Renal cortex interstitium (tissue), 15 donors: ENCODE measurements at places on chromosomes 7 and 10.

DNA sequence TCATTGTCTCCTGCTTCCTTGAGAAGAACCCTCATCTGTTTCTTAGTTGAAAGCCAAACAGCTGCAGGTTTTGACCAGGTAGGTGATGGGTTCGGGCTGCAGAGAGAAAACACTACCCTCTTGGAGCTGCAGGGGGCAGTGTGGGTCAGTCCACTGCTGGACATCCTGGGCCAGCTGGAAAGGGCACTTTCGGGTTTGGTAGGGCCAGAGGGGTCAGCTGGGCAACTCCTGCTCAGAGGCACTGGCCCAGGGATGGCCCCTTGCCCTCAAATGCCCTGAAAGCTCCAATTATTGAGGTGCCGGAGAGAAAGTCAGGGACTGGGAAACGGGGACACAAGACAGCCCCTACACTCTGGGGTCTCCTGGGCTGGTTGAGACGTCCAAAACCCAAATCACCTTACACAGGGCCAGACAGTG lies 90.7 kb downstream of the MKI67 start:
- DNase-seq = no peak

GRCh38 chr10:94107191-94107590 lies 113.5 kb downstream of the PLCE1 start:
- DNase-seq = no peak

- DNase-seq = no peak
These were observed 302.0 kb downstream of the TFEC start for GRCh38 chr7:115728518-115728917.

- no peak for DNase-seq
These were observed 5.4 kb downstream of the PSD start for GRCh38 chr10:102413053-102413705.

GRCh38 chr10:62831346-62831745 lies 15.2 kb upstream of the EGR2 start:
- DNase-seq = no peak

DNA sequence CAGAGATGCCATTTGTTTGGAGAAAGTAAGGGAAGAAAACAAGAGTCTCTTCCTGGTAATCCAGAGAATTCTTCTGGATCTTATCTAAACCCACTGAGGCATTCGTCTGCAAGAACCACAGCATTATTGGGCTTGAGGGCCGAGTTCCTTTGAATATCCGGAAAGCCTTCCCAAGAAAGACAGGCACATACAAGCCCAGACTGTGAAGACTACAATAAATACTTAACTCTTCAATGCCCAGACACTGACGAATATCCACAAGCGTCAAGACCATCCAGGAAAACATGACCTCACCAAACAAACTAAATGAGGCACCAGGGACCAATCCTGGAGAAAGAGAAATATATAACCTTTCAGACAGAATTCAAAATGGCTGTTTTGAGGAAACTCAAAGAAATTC lies 99.0 kb downstream of the RNF32 start:
- DNase-seq = no peak

- no peak for DNase-seq
These were observed 51.7 kb downstream of the ZNF438 start for GRCh38 chr10:30979956-30980355.

GRCh38 chr10:114350751-114351150 lies 53.6 kb downstream of the AFAP1L2 start:
- DNase-seq = no peak

DNA sequence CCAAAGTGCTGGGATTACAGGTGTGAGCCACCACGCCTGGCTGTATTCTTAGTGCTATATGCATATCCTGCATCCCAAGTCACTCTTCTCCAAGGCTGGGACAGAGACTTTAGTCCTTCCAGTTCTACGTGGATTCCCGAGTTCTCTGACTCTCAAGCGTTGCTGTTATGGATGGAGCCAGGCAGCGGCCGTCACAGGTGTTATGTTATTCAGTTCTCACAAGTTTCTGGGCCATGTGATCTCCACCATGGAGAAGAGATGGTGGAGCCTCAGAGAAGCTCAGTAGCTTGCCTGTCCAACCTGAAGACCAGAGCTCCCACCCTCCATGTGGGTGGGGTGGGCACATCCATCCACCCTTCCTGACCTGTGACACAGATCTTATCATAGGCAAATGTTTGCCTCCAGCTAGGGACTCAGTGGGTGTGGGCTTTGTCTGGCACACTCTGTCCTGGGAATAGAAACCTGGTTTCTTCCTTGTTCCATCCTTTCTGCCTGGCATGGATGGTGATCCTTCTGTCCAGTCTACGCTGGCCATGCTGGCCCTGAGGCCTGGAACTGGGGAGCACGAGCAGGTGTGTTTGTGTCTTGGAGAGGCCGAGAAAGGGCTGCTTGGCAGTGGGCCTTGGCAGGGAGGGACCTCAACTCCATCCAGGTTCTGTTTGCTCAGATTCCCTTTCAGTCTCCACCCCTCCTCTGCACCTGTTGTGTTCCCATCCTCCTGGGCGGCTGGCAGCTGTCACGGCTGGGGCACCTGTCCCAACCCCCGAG lies 55.3 kb downstream of the NEURL1 start:
- DNase-seq = no peak

DNA sequence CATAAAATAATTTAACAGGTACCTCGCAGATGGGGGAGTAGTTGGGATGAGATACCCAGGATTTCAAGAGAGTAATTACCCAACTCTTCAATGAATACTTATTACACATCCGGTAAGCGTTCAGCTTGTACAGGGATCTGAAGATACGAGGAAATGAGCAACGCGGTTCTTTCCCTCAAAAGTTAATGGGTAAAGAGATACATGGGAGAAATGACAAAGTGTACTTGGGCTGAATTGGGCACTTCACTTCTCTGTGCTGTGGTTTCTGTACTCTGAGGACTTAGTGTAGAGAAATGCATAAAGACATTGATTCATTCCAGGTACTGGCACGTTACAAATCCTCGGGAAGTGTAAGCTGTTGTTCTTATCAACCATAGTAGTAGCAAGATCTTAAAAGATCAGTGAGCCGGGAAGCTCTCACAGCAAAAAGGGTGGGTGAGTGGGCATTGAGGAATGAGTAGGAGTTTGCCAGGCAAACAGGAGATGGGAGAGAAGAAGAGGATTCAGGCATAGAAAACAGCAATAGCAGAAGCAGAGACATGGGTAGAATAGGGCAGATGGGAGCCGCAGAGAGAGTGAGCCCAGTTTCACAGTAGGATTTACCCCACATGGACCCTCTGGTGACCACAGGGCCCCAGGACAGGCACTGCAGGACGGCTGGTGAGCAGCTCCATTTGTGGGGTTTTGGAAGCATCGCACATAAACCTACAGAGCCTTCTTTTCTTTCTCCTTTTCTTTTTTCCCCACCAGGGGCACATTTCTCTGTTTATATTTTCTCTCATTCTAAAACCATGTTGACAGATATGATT lies 304.3 kb upstream of the PITRM1 start:
- DNase-seq = no peak

GRCh38 chr10:27626890-27627289 lies 118.7 kb downstream of the MKX start:
- no peak for DNase-seq

DNA sequence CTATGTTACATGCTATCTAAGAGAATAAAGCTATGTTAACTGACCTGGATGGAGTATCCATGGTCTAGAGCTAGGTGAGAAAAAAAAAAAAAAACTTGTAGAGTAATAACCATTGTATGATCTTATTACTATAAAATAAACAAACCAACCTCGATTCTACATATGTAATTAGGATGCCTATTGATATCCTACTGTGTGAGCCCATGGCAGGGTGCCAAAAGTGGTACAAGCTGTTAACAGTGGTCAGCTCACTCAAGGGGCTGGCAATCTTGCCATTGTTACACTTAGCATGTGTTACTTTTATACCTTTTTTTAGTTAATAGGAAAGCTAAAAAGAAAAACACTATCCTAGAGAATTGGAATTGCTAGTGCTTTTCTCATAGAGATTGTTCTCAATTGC lies 13.5 kb upstream of the IL6 start:
- no peak for DNase-seq

DNA sequence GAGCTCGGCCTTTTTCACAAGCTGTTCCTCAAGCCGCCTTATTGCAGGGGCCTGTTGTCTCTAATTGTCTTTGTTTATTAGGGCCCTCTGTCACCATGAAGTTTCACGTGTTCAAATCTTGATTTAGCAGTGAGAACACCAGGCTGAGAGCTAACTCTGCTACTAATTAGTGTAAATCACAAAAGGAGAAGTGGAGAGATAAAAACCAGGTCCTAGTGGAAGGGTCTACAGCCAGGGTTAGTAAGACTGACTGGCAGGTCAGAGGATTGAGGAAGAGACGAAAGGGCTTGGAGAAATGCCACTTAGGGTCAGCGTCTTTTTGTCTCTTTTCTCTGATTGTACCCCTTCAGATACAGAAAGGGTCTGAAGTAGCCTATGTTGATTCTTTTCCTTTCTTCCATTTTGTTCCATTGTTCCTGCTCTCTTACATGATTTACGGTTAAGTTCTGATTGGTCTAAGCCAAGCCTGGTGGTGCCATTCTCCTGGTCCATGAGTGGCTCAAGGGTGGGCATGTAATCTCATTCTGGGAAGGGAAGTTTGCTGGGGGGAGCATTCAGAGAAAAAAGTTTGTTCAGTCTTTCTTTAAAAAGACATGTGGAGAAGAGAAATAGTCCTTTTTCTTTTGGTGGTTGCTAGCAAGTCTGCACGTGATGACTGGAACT lies 21.3 kb downstream of the SSMEM1 start:
- DNase-seq = no peak

DNA sequence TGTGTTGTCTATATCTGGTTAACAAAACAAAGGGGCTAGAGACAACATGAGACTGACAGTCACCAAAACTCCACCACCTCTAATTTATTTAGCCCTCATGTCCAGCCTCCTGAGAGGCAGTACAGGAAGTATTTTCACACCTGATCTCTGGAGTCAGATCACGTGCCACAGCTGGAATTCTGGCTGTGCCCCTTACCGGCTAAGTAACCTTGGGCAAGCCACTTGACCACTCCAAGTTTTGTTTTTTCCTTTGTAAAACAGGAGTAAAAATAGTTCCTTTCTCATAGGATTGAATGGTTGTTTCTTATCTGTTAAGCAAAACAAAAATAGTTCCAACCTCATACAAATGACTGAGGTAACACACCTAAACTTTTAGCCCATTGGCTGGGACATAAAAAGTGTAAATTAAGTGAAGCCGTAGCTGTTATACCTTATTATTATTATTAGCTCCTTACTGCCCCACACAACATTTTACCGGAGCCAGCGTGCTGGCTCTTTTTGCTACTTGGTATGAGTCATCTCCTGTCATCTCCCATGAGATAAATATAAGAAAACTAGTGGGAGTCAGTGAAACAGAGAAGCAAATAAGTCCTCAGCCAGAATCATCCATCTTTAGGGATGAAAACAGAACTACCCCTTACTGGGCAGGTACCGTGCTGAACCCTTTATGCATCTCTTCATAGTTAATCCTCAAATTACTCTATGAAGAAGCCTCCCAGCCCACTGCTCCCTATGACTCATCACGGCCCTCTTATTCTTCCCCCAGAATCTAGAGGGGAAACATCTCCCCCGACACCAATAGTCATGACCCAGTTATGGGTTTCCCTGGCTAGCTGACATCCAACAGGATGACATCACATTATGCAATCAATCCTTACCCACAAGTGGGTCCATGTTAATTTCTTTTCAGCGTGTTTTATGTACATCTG lies 44.9 kb downstream of the PPP1R3C start:
- no peak for DNase-seq

DNA sequence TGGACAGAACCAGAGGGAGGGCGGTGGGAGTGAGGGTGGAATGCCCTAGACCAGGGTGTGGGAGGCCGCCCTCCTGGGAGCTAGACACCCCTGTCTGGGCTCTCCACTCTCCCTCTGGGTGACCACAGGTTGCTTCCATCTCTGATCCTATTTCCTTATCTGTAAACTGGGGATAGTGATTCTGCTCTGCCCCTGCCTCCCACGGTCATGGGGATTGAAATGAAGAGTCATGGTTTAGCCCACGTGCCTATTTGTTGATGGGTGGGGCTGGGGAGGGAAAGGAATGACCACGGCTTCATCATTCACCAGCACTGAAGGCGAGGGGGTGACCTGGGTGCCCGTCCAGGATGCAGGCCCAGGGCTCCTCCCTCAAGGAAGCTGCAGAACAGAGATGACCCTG lies 49.3 kb upstream of the PCBD1 start:
- DNase-seq = no peak

DNA sequence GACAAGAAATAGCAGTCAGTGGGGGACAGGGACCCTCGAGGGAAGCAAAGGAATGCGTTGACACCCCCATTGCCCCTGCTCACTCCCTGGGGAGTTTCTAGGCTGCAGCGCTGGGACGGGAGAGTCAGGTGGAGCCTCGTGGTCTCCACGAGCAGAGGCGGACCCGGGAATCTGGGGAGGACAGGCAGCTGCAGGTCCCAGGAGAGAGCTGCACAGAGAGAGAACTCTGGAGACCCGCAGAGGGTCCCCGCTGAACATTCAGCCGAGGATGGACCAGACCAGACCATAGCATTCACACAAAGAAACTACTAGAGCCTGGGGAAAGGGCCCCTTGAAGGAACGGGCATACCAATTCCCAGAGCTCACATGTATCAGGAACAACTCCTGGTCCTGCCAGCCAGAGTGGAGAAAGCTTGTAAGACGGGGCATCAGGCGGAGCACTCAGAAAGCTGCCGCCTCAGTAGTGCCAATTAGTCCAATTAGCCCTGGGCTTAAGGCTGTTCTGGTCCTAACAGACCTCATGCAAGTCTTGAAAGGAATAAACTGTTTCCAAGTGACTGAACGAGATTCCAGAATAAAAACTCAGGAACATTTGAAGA lies 966.7 kb upstream of the ZNF722 start:
- DNase-seq = no peak

DNA sequence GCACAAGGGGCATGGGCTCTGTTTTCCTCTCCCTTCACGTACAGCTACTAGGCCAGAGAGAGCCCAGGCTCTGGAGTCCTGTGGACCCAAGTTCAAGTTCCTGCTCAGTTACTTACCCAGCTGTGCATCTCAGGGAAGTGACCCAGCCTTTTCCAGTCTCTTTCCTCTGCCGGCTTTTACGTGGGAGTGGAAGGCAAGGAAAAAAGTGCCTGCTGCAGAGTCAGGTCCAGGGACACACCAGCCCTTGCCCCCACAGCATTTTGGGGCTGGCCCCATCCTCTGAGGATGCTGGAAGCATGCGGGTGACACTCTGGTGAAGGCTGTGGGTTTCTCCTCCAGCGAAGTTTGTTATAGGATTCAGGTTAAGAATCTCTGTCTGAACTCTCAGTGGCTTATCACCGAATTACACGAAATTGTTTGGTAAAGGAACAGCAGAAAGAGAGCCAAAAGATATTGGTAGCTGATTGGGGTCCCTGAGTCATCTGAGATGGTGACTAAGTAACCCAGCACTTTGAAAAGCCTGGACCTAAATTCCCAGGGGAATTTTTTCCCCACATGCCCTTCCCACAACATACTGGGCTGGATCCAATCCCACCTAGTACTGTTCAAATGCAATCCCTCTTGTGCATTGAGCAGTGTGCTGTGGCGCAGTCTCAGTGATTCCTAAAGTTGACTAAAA lies 424.3 kb downstream of the RPS24 start:
- no peak for DNase-seq

- DNase-seq = no peak
These were observed 24.7 kb downstream of the VWC2 start for GRCh38 chr7:49797987-49798660.
